Activated gamma-delta T cell (primary cell): ENCODE measurements at places on chromosomes 3 and 15.

GRCh38 chr3:66517241-66517640, 16.4 kb upstream of the LRIG1 start:
- DNase-seq: no peak

DNA sequence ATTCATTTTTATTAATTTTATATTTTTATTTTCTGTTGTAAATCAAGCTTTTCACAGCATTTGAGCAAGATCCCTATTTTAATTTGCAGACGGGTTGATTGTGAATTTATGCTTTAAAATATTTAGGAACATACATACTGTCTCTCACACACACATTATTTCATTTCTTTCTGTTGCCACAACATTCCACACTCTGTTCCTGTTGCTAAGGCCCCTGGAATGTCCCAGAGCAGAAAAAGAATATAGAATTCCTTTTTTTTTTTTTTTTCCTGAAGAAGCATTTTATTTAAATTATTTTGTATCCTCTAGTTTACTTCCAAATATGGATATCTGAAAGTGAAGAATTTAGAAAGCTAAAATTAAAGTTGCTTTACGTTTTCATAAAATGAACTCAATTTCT, 36.8 kb upstream of the SCAANT1 start:
- no peak for DNase-seq

DNA sequence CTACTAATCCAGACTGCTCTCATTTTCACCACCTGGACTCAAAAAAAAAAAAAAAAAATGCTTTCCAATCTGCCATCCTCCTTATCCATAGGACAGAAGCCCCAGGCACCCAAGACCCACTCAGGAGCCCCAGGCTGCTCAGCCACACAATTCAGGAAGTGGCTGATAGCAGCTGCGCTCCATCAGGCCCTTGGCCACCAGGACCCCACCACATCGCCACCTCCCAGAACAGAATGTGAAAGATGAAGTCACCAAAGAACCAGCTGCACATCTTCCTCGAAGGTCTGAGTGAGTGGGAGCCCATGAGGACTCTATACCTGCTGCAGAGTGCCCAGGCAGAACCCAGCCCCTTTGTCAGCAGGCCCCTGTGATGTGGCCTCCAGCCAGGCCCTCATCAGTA, 19.5 kb downstream of the POC1A start:
- DNase-seq: no peak

GRCh38 chr3:42979044-42979972, at the start of gene GASK1A:
Gene GASK1A, plus strand, starts transcription at chr3:42979311. Its CDS starts 332 bp downstream, at chr3:42979643.
- no peak for DNase-seq

GRCh38 chr3:156826144-156826895, at the start of gene LEKR1:
Gene LEKR1, plus strand, starts transcription at chr3:156826353. Its CDS starts 2,977 bp downstream, at chr3:156829330.
- peak; percentile 67 for DNase-seq

DNA sequence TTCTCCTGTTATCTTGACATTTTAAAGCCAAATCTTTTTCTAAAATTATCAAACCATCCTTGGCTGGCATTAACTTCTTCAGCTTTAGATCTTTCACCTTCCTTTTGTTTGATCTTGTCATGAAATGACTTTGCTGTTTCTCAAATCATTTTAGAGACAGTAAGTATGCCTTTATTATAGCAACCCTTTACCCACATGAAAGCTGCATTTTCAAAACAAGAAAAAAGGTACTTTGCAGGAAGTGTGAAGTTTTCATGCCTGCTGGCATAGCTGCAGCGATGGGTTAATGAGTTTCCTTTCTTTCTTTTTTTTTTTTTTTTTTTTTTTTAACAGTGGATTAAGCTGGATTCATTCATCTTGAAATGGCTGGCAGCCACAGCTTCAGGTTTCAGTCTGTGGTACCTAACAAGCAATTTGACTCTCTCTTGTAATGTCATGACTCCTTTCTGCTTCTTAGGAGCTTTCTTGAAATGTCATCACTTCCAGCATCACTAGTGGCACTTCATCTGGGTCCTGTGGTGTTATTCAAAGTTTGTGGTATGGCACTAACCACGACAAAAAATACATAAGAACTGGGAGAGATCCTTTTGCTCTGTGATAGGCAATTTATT, 18.8 kb downstream of the SLC25A26 start:
- no peak for DNase-seq

DNA sequence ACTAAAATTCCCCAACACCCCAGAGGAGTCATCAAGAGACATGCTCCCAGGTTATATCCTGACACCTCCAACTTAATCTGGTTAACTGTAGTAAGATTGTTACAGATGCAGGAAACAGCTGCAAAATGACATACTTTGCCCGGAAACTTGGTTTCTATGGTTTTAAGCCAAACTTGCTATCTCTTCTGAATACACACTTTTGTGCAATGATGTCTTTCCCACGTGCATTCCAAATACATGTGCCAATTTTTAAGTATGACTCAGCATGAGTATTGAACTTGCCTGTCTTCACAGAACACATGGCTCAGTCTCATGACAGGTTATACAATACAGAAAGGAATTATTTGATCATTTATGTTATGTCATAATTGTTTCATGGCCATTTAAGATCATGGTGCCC, 207.0 kb upstream of the DCBLD2 start:
- no peak for DNase-seq

- no peak for DNase-seq
Measured at GRCh38 chr3:138375447-138375846, 27.1 kb downstream of the MRAS start.

DNA sequence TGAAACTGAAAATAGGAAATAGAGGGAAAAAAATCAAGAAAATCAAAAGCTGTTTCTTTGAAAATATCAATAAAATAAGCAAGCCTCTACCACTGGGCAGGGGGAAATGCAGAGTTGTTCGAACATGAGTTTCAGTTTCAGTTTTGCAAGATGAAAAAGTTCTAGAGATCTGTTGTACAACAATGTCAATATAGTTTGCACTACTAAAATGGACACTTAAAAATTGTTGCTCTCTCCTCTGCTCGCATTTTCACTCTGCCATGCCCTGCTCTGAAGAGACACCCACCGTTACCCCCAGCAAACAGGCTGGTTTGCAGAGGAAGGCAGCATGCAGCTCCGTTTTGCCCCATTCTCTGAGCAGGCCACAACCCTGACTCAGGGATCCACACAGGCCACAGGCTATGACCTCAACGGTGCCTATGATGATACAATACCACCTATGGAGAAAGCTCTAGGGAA, 64.5 kb downstream of the ZNF148 start:
- DNase-seq: no peak

DNA sequence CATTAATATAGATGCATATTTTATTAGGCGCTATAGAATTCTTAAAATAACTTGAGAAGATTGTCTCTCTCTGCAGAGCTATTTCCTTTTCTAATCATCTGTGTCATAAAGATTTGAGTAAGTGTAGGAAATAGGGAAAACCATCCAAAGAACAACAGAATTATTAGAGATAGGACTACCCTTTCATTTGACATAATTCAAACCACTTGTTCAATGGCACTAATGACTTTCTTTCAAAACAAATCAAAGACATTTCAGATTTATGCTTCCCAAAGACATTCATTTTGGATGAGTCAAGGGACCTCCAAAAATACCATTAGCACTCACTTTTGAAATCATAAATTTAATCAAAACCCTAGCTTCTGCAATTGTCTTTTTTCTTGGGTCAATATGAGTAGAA, 29.5 kb downstream of the PRICKLE2 start:
- no peak for DNase-seq

DNA sequence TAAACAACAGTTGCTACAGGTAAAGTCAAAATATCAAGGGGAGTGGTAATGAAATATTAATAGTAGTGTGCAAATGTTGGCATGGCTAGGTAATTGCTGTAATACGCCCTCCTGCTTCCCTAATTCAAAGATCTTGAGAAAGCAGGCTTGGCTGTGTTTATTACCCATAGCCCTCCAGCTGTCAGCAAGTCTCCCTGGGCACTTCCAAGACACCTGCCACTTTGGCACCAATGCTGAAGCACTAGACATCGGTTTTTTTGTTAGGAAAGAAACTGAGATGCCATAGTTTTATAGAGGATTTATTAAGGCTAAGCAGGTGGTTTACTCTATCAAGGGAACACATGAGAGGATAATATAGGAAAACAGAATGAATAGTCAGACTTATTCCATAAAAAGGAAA, 64.4 kb downstream of the P2RY1 start:
- no peak for DNase-seq

DNA sequence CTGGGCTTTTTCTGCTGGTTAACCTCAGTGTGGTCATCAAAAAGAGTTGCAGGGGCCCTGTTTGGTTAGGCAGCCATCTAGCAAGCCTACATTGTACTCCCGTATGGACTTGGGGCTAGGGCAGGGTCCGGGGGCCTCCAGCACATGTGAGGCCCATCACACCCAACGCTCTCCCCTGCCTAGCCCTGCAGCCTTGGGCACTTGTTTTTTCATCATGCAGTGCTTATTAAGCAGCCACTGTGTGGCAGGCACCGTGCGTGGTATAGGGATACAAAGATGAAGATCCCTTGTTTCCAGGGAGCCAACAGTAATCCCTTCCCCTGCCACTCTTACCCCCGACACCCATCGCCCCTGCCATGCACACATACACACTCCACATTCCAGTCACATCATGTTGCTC, 14.2 kb downstream of the MRAS start:
- no peak for DNase-seq

DNA sequence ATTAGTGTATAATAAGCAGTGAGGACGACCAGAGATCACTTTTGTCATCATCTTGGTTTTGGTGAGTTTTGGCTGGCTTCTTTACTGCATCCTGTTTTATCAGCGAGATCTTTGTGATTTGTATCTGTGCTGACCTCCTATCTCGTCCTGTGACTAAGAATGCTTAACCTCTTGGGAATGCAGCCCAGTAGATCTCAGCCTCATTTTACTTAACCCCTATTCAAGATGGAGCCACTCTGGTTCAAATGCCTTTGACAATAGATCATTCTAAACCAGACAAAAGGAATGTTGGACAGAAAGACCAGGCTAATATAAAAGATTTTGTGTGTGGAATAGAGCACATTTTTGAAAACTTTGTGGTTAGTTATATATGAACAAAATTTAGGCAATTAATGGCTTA, 618.5 kb upstream of the BCHE start:
- DNase-seq: no peak

- DNase-seq: no peak
Measured at GRCh38 chr15:27989838-27990237, 109.3 kb downstream of the OCA2 start.

- DNase-seq: no peak
Measured at GRCh38 chr3:149507491-149508324, 33.2 kb downstream of the TM4SF4 start.

DNA sequence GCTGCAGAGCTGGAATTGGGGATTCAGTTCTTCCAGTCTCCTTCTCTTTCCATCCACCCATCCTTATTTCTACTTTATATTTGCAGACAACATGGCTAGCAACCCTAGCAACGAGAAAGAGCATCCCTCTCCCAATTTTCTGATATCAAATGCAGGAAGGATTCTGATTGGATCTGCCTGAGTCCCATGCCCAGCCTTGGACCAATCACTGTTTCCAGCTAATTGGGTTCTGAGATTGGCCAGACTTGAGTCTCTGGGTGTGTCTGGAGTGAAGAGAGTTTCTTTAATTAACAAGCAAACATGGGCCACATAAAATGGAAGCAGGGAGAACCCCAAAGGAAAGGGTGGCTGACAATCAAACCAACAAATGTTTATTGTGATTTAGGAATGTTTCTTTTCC, 60.6 kb downstream of the TMEM39A start:
- no peak for DNase-seq

GRCh38 chr3:60017631-60018030, 967.8 kb upstream of the CFAP20DC start:
- no peak for DNase-seq

GRCh38 chr15:95134431-95135110, 903.2 kb downstream of the MCTP2 start:
- no peak for DNase-seq

- DNase-seq: no peak
Measured at GRCh38 chr3:89474333-89475130, 367.1 kb downstream of the EPHA3 start.

GRCh38 chr3:184148076-184148475, 7.1 kb upstream of the DVL3 start:
- DNase-seq: no peak

DNA sequence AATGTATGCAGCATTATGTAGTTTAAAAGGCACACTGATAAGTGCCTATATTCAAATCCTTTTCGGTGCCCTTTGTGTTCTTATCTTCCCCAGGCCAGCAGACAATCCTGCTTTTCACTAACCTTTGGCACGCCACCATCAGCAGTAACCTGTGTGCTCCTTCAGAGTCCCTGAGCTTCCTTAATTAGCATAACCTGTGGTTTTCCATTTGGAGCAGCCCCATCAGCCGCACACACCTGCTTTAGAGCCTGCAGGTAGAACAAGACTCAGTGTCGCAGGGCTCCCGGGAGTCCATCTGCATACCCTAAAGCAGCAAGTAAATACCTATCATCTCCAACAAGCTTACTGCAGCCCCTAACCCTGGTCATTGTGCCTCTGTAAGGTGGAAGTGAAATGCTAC, 755.1 kb downstream of the ROBO2 start:
- no peak for DNase-seq

- DNase-seq: no peak
Measured at GRCh38 chr3:146262371-146263110, 11.6 kb upstream of the PLSCR4 start.

DNA sequence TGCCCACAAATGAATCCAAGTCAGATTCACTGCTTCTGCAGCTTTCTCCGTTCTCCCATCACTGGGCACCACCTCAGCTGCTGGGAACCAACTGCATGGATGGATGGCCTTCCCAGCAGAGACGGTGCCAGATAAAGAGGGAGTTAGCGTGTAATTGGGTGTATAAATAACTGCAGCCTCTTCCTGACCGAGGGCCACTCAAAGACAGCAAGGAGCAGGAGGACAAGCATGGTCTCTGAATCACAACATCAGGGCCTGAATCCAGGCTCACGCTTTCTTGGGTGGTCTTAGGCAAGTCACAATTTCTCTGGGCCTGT, 31.7 kb downstream of the TSPAN3 start:
- DNase-seq: no peak

- DNase-seq: no peak
Measured at GRCh38 chr3:157672061-157672460, 168.8 kb upstream of the VEPH1 start.

DNA sequence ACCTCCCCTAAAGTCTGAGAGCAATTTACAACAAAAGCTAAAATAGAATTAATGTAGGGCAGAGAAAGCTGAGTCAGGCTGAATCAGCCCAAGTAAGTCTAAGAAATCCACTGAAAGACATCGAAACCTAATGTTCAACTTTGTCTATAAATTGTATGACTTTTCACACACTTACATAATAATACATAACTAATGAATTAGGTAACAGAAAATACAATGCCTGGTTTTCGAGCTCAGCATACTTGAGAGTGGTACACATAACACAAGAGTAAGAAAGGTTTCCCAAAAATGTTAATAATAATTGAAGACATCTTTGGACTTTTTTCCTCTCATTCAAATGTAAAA, 55.3 kb upstream of the VGLL4 start:
- no peak for DNase-seq

GRCh38 chr3:47586746-47587145, 8.1 kb upstream of the CSPG5 start:
- no peak for DNase-seq

- no peak for DNase-seq
Measured at GRCh38 chr3:51937014-51937413, 4.7 kb downstream of the RRP9 start.
